Right renal cortex interstitium (tissue), 3 donors: ENCODE measurements at places on chromosomes 5 and 9. TPM values are rescaled to one million over a fixed set of nuclear protein-coding genes. Genes with fewer than 3 reads are reported as not detected.

PCDHGA11 gene
- 4.7 TPM for polyA plus RNA-seq

C9orf72 gene
- 18.3 TPM for polyA plus RNA-seq

- DNase-seq, result no peak
Observed at GRCh38 chr9:107782789-107783188, 293.2 kb upstream of the KLF4 start.

DNA sequence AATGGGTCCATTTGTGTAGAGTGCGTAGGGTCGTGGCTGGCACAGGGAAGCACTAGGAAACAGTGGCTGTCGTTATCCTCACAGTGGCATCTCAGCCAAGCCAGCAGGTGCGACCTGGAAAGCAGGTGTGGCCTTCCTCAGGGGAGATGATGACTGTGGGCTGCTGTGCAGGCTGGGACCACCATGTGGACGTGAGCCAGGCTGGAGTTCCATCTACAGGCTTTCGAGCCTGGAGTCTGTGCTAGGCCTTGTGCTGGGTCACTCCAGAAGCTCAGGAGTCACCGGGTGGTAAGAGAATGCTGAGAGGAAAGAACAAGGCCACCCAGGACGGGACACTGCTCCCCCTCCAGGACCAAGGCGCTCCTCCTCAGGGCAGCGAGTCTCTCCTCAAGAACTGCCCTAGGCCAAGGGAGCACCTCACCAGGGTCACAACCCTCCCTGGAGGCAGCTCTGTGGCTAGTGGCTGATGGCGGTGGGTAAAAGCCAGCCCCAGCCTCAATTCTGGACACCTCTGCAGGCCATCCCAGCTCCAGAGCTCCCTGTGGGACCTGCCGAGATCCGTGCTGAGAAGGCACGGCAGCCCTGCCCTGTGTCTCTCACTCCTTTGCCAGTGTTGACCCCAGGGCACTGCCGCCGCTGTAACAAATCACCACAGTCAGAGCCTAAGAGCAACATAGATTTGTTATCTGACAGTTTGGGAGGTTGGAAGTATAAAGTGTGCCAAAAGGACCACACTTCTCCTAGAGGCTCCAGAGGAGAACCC, 36.0 kb downstream of the WHRN start:
- DNase-seq, result no peak
